Trophoblast cell (in vitro differentiated cells and primary cell): ENCODE measurements at places on chromosomes 7 and 10.

GRCh38 chr10:49277973-49278372 is 21.0 kb upstream of the C10orf71 start:
- H3K4me1 ChIP-seq = peaks cover 2% of the 10 kb centered on the region
- no peaks in the 10 kb centered on the region for H3K27me3 ChIP-seq
- no peak overlapping the region for H3K27ac ChIP-seq
- H3K4me3 ChIP-seq = no peak overlapping the region
- no peak for DNase-seq

DNA sequence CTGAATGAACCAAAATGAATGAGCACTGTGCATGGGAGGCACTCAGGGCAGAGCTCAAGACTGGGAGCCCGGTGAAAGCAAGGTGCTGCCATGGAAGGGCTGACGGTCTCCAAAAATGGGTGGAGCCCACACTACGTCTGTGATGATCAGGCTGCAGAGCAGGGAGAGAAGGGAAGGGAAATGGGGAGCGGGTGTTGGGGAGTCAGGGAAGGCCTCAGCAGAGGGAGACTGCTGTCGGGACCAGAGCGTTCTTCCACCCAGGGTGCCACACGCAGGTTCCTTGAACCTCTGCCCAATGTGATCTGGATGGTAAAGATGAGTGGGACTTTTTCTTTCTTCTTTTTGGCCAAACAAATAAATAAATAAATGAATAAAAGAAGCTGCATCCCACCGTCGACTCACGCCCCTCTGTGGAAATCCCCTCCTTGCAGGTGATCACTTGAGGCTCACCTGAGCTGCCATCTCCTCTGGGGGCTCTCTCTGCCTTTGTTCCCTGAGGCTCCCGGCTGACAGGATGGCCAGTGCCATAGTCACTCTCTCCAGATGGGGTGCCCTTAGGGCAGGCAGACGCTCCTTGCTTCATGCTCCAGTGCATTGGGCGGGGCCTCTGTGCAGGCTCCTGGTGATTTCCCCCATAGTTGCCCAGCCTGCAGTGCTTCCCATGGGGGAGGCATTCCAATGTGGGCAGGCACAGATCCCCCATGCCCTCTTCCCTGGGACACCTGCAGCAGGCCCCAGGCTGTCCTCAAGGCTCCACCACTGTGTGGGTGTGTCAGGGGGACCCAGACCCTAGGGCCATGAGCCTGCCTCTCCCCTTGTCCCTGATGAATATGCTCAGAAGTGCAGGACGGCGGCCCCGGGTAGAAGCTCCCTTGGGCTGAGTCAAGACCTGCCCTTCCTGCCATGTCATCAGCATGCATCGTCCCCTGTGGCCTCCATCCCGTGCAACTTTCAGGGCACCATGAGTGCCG is 131.8 kb downstream of the PTPN20 start:
- H3K27me3 ChIP-seq = no peaks in the 10 kb centered on the region
- H3K27ac ChIP-seq = no peak overlapping the region
- H3K36me3 ChIP-seq = no peaks in the 10 kb centered on the region
- no peaks in the 10 kb centered on the region for H3K4me1 ChIP-seq
- no peak overlapping the region for H3K4me3 ChIP-seq

DNA sequence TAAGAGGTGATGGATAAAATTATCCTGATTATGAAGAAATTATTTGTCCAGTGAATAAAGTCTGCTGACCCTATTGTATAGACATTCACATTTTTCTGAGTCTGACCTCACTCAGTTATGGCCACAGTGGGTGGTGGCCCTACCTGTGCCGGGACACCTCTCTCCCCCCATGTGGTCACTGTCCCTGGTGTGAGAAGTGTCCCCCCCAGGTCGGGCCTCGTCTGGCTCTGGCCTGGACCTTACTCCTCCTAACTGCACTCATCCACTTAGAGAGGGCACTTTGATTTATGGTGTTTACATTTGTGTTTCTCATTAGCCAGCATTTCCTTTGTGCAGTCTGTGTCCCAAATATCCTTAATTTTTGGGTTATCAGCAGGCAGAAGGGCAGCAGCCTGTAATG is 59.6 kb upstream of the ZNF32 start:
- DNase-seq = no peak
- H3K4me1 ChIP-seq = no peaks in the 10 kb centered on the region
- H3K27ac ChIP-seq = no peak overlapping the region

GRCh38 chr7:157041004-157041403 is 30.5 kb upstream of the MNX1 start:
- no peak for DNase-seq
- H3K36me3 ChIP-seq = no peaks in the 10 kb centered on the region
- no peak overlapping the region for H3K27ac ChIP-seq
- H3K4me1 ChIP-seq = no peaks in the 10 kb centered on the region

DNA sequence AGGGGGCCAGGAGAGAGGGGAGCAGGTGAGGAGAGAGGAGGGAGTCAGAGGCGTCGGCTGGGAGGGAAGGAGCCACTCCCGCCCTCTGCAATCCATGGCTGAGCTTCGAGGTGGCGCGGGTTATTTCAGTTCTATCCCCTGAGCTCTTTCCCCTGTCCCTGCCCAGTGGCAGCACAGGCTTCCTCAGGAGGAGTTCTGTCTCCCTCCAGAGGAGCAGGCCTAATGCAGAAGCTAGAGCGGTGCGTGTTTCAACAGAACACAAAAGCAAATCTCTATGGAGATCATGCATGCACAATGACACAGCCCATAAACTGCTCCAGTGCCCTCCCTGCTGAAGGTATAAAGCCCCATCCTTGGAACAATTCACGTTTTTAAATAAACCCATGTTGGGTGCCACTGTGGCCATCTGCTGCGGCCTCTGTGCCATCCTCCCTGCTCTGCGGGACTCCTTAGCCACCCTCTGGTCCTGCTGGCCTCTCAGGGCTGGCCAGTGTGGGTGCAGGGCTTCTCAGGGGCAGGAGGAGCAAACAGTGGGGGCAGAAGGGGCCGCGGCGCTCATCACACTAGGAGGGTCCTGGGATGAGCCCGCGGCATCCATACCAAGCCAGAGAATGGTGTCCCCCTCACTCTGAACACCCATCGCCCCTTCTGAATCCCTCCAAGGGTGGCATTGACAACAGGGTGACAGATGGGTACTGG is 192.6 kb upstream of the LYZL2 start:
- H3K27me3 ChIP-seq = no peaks in the 10 kb centered on the region
- no peaks in the 10 kb centered on the region for H3K36me3 ChIP-seq
- H3K27ac ChIP-seq = no peak overlapping the region
- H3K4me3 ChIP-seq = no peak overlapping the region
- no peak for DNase-seq
- H3K4me1 ChIP-seq = peaks cover 8% of the 10 kb centered on the region

- no peaks in the 10 kb centered on the region for H3K36me3 ChIP-seq
- H3K27ac ChIP-seq = no peak overlapping the region
- no peaks in the 10 kb centered on the region for H3K27me3 ChIP-seq
These were observed 87.9 kb upstream of the KAT6B start for GRCh38 chr10:74738542-74738941.

- no peak overlapping the region for H3K4me3 ChIP-seq
- H3K27me3 ChIP-seq = no peaks in the 10 kb centered on the region
- no peak overlapping the region for H3K27ac ChIP-seq
- no peak for DNase-seq
These were observed 38.5 kb downstream of the CREM start for GRCh38 chr10:35165136-35165535.

GRCh38 chr10:127150136-127150535 is 46.3 kb downstream of the INSYN2A start:
- no peak overlapping the region for H3K27ac ChIP-seq
- H3K4me3 ChIP-seq = no peak overlapping the region
- no peaks in the 10 kb centered on the region for H3K27me3 ChIP-seq
- H3K36me3 ChIP-seq = peaks cover 2% of the 10 kb centered on the region
- peaks cover under 1% of the 10 kb centered on the region for H3K4me1 ChIP-seq
- DNase-seq = no peak

- no peak overlapping the region for H3K4me3 ChIP-seq
- no peak overlapping the region for H3K27ac ChIP-seq
- no peaks in the 10 kb centered on the region for H3K36me3 ChIP-seq
- H3K4me1 ChIP-seq = no peaks in the 10 kb centered on the region
- no peak for DNase-seq
- no peaks in the 10 kb centered on the region for H3K27me3 ChIP-seq
These were observed 173.4 kb downstream of the SORCS1 start for GRCh38 chr10:106991091-106991490.

DNA sequence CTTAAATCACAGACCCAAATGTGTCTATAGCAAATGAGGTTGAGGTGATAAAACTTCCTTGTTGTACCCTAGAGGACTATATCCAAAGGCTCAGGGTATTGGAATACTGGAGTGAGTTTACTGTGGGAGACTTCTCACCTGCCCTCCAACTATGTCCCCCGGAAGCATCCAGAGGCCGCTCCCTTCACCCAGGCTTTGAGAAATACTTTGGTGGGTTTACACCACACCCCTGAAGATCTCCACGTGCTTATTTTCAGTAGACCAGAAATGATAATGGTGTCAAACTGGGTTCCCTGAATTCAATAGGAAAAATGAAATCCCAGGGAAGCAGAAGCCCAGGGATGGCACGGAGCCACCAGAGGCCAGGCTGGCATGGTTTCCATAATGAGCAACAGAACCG is 31.3 kb upstream of the NANOS1 start:
- H3K27ac ChIP-seq = no peak overlapping the region
- no peaks in the 10 kb centered on the region for H3K36me3 ChIP-seq
- no peak for DNase-seq
- no peaks in the 10 kb centered on the region for H3K4me1 ChIP-seq
- no peak overlapping the region for H3K4me3 ChIP-seq

GRCh38 chr7:14073988-14074387 is 84.5 kb upstream of the ETV1 start:
- H3K36me3 ChIP-seq = no peaks in the 10 kb centered on the region
- H3K4me1 ChIP-seq = no peaks in the 10 kb centered on the region
- H3K27me3 ChIP-seq = no peaks in the 10 kb centered on the region
- no peak overlapping the region for H3K4me3 ChIP-seq
- DNase-seq = no peak

GRCh38 chr7:51067757-51068156 is 248.9 kb downstream of the COBL start:
- H3K4me1 ChIP-seq = no peaks in the 10 kb centered on the region
- DNase-seq = peak; percentile 85
- no peak overlapping the region for H3K27ac ChIP-seq
- no peak overlapping the region for H3K4me3 ChIP-seq
- H3K27me3 ChIP-seq = no peaks in the 10 kb centered on the region

DNA sequence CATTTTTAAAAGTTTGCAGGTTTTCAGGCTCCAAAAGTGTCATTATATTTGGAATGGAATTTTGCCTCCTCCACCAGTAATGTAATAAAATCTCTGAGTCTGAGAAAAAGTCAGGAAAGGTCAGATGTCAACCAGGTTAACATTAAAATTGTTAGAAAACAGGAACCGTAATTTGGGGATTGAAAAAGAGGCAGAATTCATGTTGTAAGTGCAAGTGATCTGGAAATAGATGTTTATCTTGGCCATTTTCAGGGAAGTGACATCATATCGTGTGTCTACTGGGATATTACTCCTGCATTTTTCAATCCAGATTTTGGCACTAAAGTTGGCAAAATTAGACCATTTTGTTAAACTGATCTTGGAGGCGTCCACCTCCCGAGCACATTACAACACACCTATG is 428.5 kb upstream of the MGMT start:
- no peak overlapping the region for H3K4me3 ChIP-seq
- DNase-seq = no peak
- no peaks in the 10 kb centered on the region for H3K27me3 ChIP-seq

GRCh38 chr7:115066634-115067033 is 144.7 kb downstream of the MDFIC start:
- no peaks in the 10 kb centered on the region for H3K36me3 ChIP-seq
- DNase-seq = no peak
- H3K27ac ChIP-seq = no peak overlapping the region
- no peaks in the 10 kb centered on the region for H3K27me3 ChIP-seq

- no peak overlapping the region for H3K27ac ChIP-seq
- H3K4me3 ChIP-seq = no peak overlapping the region
- DNase-seq = peak; percentile 18
- no peaks in the 10 kb centered on the region for H3K27me3 ChIP-seq
- no peaks in the 10 kb centered on the region for H3K4me1 ChIP-seq
These were observed 8.8 kb downstream of the DRGX start for GRCh38 chr10:49387071-49387470.

DNA sequence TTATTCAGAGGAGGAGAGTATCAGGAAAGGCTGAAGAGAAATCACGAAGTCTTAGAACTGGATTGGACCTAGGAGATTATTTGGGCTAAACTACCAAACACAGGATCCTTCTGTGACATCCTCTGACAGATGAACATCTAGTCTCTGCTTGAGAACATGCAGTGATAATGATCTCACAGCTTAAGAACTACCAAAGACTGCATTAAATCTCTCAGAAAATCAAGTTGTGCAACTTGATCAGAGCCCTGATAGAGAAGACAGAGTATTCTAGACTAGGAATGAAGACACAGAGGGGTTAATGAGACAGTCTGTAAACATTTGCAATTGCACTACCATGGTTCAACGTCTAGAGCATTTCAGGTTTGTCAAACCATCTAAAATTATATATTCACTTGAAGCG is 37.1 kb upstream of the AGBL3 start:
- peaks cover 41% of the 10 kb centered on the region for H3K36me3 ChIP-seq
- H3K4me1 ChIP-seq = no peaks in the 10 kb centered on the region
- no peak for DNase-seq
- no peak overlapping the region for H3K4me3 ChIP-seq

- no peaks in the 10 kb centered on the region for H3K27me3 ChIP-seq
- H3K27ac ChIP-seq = no peak overlapping the region
- no peaks in the 10 kb centered on the region for H3K4me1 ChIP-seq
- no peak overlapping the region for H3K4me3 ChIP-seq
- H3K36me3 ChIP-seq = no peaks in the 10 kb centered on the region
These were observed 538.8 kb downstream of the SORCS1 start for GRCh38 chr10:106625751-106626150.

DNA sequence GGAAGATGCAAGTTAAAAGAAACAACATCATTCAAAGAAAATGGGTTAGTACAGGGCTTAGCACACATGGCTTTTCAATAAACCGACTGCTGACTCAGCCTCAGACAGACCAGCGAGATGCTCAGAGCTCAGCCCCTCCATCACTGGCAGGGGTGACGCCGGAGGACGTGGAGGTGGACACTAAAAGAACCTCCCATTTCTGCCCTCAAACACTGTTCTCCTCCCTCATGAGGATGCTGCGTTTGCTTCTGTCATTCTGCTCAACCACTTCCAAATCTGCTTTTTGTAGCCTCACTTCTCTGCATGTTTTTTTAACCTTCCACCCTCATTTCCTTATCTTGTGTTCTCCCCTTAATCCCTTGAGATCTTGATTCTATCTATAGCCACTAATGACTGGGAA is 15.3 kb downstream of the DENND11 start:
- DNase-seq = peak; percentile 17
- no peak overlapping the region for H3K4me3 ChIP-seq
- H3K36me3 ChIP-seq = peaks cover 14% of the 10 kb centered on the region

GRCh38 chr10:114121031-114121430 is 53.0 kb downstream of the CCDC186 start:
- no peak overlapping the region for H3K4me3 ChIP-seq
- no peak for DNase-seq
- H3K36me3 ChIP-seq = peaks cover 3% of the 10 kb centered on the region
- H3K27me3 ChIP-seq = no peaks in the 10 kb centered on the region
- H3K27ac ChIP-seq = no peak overlapping the region

- peaks cover 5% of the 10 kb centered on the region for H3K4me1 ChIP-seq
- H3K4me3 ChIP-seq = no peak overlapping the region
- no peak overlapping the region for H3K27ac ChIP-seq
- peak; percentile 14 for DNase-seq
These were observed 29.9 kb upstream of the HNRNPH3 start for GRCh38 chr10:68301790-68302502.
